ENCODE measurements at places on chromosomes 5 and 9. TPM values are rescaled to one million over a fixed set of nuclear protein-coding genes. Genes with fewer than 3 reads are reported as not detected.
A peak's percentile ranks its signal among the peaks of the same experiment; 100 is the strongest.

The SGTB gene
- 8.8 TPM for total RNA-seq

The SLIT3 gene
- 25.5 TPM for total RNA-seq

DNA sequence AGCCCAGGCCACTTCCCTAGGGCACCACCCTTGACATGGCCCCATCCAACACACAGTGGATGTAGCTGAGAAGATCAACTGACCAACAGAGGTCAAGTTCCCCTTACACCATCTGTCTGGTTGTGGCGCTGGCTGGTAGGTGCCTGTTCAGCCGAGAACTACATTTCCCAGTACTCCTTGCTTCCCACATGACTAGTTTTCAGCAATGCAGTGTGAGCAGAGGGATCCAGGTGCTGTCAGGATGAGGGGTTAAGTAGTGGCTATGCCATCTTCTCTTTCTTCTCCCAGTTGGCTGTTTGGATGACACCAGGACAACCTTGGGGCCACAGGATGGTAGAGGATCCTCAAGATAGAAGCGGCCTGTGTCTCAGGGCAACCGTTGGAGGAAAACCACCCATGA is 48.6 kb upstream of the SH3PXD2B start:
- DNase-seq = no peak

- peak; percentile 31 for DNase-seq
Measured at GRCh38 chr5:59021837-59022514, 439.1 kb downstream of the RAB3C start.

DNA sequence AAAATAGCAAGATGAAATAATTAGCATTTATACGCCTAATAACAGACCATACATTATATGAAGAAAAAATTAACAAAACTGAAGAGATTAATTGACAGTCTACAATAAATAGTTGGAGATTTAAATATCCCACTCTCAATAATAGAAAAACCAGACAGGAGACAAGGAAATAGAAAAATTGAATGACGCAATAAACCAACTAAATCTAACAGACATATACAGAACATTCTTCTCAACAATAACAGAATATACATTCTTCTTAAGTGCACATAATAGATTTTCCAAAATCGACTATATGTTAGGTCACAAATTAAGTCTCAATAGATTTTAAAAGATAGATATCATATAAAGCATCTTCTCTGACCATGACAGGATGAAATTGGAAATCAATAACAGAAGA is 25.6 kb upstream of the RNF180 start:
- no peak for DNase-seq

The KCNIP1 gene
- 0.79 TPM for total RNA-seq

DNA sequence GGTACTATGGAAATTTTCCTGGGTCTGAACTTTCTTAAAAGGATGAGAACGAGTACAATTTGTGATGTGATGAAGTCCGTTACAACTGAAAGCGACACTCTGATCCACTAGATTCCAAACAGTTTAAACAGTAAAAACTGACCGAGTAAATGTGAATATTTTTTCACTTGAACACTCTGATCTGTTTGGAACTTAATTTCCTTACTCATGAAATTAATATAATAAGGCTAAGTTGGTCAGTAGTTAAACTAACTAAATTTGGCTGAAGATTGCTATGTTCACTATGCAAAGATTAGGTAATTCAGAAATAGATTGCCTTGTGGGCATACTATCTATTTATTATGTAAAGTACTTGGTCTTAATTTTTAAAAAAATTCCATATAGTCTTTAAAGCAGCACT is at the start of gene C9orf57:
Gene C9orf57, minus strand, starts transcription at position 101 of the 400 bp plus-strand sequence. CDS start 1,282 bp downstream, outside the sequence.
- no peak for DNase-seq

The WWC1 gene
- total RNA-seq = 37.0 TPM

DNA sequence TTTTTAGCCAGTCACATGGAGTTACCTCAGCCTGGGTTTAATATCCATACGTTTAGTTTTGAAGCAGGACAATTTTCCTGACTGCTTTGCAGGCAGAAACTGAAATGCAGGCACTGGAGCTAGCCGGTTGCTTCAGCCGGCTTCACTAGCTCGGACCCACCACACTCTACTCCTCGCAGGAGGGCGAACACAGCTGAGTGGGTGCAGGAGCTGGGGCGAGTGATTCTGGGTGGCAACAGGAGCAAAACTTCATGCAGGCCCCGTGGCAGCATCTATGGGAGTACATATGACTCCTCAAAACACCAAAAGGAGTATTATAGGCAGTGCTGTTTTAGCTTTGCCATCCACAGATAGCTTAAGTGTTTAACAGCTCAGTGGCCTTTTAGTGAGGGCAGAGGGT is 1211.8 kb upstream of the NUDT12 start:
- no peak for DNase-seq

Measured in mucosa of descending colon (tissue), 3 donors.